ENCODE measurements at places on chromosomes 3 and 15. TPM values are rescaled to one million over a fixed set of nuclear protein-coding genes. Genes with fewer than 3 reads are reported as not detected.

DNA sequence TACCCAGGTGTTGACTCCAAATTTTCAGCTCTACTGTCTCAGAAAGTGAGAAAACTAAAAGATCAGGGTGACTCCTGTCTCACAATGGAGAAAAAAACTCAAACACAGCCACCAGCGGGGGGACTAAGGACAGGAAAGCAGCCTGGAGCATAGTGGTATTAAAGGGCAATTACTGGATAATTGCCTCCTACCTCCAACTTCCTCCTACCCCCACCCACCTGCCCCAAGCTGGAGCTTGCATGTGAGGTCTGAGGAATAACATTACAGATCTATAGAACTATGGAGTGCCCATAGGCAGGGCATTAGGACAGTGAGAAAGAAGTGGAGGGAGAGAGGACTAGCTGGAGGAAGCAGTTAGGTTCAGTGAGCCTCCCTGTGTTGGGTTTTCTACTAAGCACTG lies 2.7 kb upstream of the PCCB start:
- H3K4me1 ChIP-seq, result peaks cover 14% of the 10 kb centered on the region
- no peaks in the 10 kb centered on the region for H3K27me3 ChIP-seq
- no peak overlapping the region for H3K27ac ChIP-seq
- no peak for DNase-seq
- no peaks in the 10 kb centered on the region for H3K36me3 ChIP-seq

GRCh38 chr3:120244834-120245225 lies 40.2 kb downstream of the GPR156 start:
- H3K27ac ChIP-seq, result no peak overlapping the region
- DNase-seq, result no peak
- peaks cover 21% of the 10 kb centered on the region for H3K27me3 ChIP-seq
- no peaks in the 10 kb centered on the region for H3K4me1 ChIP-seq
- no peaks in the 10 kb centered on the region for H3K36me3 ChIP-seq

DNA sequence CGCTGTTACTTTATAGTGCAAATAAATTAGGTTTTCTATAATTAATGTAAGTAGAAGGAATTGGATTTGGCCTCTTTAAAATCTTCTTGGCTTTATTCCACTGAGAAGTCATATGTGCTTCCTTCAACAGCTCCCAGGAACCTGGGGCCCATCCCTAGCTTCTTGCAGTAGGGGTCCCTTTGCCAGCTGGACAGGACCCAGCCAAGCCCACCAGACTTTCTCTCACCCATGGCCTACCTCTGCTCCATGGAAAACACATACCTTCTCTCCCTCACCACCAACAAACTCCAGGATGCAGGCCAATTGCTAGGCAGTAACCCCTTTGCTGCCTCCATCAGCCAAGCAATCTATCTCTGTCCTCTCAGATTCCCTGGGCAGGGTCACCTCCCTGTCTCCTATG lies 84.0 kb downstream of the RSL24D1 start:
- H3K27ac ChIP-seq, result no peak overlapping the region
- H3K4me1 ChIP-seq, result no peaks in the 10 kb centered on the region
- H3K27me3 ChIP-seq, result peaks cover 6% of the 10 kb centered on the region
- no peak for DNase-seq
- no peaks in the 10 kb centered on the region for H3K36me3 ChIP-seq

DNA sequence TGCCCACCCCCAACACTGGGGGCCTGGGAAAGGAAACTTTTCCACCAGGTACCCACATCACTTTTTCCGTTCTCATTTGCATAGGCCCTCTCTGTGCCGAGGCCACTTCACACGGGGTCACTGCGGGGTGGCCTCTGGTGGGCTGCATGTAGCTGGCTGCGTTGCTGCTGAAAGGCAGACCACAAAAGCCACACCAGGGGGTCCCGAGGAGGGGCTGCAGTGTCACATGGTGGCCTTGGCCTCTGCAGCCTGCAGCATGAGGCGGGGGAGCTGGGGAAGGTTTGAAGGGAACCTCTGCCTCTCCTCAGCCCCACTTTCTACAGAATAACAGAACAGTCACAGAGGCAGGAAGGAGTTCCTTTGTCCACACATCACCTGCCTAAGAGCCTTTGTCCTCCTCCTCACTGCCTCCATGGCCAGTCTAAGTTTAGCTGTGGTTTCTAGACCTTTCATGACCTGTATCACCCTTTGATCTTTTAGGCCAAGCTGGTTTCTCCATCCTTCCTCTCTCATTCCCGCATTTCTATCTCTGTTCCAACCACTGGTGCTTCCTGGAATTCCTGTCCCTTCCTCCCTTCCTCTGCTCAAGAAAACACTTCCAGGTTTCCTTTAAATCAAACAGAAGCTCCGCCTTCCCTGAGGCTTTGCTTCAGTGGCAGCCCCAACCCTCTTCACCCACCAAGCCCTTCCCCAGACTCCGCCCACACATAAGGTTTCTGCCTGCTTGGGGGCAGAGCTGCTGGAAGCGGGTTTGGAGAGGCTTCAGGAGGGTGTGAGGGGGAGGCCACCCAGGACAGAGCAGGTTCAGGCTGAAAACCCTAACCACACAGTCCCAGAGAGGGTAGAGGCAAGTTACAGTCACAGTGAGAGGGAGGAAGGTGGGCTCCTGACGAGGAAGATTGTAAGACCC lies 150.7 kb upstream of the TLE3 start:
- no peak overlapping the region for H3K27ac ChIP-seq
- H3K4me1 ChIP-seq, result peaks cover 54% of the 10 kb centered on the region
- H3K27me3 ChIP-seq, result no peaks in the 10 kb centered on the region

GRCh38 chr15:31274496-31275330 lies 51.9 kb upstream of the KLF13 start:
- no peaks in the 10 kb centered on the region for H3K36me3 ChIP-seq
- no peaks in the 10 kb centered on the region for H3K27me3 ChIP-seq
- no peak overlapping the region for H3K27ac ChIP-seq
- H3K4me3 ChIP-seq, result no peak overlapping the region

- H3K27me3 ChIP-seq, result peaks cover 42% of the 10 kb centered on the region
- no peaks in the 10 kb centered on the region for H3K36me3 ChIP-seq
- no peaks in the 10 kb centered on the region for H3K4me1 ChIP-seq
- H3K27ac ChIP-seq, result no peak overlapping the region
- H3K4me3 ChIP-seq, result no peak overlapping the region
Measured at GRCh38 chr15:55721554-55722185, 21.3 kb downstream of the PRTG start.

DNA sequence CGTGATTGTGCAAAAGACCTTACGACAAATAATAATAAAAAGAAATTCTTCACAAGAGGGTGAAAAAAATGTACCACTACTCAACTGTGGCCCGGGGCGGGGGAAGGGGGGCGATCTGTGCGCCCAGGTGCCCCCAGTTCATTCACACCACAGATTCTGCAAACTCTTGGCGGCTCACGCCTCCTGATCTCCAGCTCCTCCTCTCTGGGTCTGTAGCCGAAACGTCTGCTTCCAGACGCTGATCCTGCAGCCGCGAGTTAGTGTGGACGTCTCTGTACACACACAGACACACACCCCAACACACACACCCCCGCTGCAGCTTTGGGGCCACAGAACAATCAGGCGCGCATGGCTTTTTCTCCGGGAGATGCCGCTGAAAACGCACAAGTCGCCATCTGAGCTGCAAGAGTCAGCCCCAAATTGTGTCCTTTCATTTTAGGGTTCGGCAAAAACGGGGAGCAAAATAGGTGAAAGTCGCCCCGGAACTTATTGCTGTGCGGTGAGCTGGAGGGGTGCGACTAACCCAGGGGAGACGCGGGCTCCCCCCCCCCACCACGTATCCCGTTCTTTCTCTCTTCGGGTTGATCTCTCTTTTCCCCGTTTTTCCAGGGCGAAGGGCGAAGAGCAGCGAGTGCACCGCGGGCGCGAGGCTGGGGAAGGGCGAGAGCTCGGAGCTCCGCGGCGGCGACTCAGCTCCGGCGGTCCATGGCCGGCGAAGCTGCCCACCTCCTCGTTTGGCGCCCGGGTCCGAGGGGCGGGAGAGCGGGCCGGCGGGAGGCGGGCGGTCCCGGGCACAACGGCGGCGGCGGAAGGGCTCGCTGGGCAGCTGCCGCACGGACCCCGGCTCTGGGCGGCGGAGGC lies 505 bp upstream of the WNT5A start:
- no peaks in the 10 kb centered on the region for H3K36me3 ChIP-seq
- peaks cover 20% of the 10 kb centered on the region for H3K4me1 ChIP-seq
- peaks cover 86% of the 10 kb centered on the region for H3K27me3 ChIP-seq
- H3K27ac ChIP-seq, result no peak overlapping the region

DNA sequence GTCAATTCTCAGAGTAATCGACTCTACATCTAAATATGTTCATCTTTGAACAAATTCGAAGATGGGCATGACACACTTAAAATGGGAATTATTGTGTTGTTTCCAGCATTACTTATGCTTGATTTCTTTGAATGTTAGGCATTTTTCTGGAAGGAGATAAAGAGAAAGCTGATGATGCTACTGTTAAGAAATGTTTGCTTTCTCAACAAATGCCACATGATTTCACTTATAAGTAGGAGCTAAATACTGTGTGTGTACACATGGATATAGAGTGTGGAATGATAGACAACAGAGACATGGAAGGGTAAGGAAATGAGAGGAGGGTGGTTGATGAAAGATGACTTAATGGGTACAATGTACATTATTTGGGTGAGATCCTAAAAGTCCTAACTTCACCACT lies 400.9 kb downstream of the TBL1XR1 start:
- H3K4me1 ChIP-seq, result no peaks in the 10 kb centered on the region
- H3K27me3 ChIP-seq, result peaks cover 7% of the 10 kb centered on the region
- no peak overlapping the region for H3K4me3 ChIP-seq
- no peaks in the 10 kb centered on the region for H3K36me3 ChIP-seq
- H3K27ac ChIP-seq, result no peak overlapping the region

DNA sequence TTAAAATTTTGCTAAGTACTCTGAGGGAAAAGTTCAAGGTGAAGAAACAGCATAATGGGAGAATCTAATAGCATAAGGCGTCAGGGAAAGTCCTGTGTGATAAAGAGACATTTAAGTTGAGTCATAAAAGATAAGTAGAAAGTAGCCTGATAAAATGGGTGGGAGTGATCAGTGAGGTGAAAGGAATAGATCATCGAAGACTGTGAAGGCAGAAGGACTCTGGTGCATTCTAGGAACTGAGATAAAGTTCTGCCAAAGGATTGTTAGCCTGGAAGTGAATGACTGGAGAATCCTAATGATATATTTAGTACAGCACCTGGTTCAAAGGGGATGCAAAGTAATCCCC lies 149.9 kb downstream of the CFAP20DC start:
- H3K4me1 ChIP-seq, result peaks cover 18% of the 10 kb centered on the region
- peak overlapping the region; percentile 14 for H3K4me3 ChIP-seq

DNA sequence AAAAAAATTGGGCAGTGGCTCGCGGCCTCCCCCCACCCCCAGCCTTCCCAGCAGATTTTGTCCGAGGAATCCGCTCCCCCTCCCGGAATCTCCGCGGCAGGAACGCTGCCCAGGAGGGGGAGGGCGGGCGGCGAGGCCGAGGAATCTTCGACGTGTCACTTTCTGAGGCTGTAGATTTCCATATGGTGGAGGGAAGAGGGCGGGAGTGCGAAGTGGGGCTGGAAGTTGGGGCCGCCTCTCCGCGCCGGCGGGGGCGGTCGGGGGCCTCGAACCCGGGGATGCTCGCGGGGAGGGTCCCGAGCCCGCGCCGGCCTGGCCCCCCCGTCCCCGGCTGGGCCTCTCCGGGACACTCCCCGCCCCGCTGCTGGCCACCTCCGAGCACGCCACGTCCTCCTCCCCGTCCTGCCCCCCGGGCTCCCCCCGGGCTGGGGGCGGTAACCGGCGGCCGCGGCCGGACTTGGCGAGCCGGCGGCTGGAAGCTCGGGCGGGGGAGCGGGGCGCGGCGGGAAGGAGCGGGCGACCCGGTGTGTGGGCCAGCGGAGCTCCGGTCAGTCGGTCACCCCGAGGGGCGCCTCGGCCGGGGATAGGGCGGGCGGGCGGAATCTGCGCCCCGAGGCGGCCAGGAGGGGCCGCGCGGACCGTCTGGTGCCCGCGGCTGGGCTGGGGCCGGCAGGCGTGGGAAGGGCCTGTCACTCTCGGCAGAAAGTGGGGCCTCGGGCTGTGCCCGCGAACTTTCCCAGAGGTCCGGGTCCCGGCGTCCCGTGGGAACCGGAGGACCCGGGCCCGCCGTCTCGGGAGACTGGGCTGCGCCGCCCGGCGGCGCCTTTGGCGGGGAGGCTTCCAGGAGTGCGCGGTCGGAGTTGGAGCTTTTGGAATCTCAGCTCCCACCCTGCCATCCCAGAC lies 951 bp downstream of the FNDC3B start:
- peak overlapping the region; percentile 73 for H3K27ac ChIP-seq
- peak; percentile 49 for DNase-seq
- peak overlapping the region; percentile 90 for H3K4me3 ChIP-seq

DNA sequence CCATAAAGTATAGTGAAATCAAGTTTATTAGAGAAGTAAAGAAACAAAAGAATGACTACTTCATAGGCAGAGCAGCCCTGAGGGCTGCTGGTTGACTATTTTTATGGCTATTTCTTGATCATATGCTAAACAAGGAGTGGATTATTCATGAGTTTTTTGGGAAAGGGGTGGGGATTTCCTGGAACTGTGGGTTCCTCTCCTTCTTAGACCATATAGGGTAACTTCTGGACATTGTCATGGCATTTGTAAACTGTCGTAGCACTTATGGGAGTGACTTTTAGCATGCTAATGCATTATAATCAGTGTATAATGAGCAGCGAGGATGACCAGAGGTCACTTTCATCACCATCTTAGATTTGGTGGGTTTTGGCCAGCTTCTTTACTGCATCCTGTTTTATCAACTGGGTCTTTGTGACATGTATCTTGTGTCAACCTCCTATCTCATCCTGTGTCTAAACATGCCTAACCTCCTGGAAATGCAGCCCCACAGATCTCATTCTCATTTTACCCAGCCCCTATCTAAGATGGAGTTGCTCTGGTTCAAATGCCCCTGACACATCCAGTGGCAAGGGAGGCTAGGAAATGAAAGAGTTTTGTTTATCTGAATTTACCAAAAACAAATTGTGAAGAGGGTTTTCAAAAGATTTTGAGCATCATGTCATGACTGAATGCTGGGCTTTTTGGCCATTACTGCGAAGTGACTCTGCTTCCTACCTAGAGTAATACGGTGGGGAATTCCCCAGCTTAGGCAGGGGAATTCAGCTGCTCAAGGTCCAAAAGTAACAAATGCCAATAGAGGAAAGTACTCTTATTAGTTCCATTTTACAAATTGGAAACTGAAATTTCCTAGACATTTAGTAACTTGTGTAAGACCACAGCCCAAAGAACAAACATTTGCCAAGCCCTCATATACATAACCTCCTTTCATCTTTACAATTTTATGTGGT lies 6.2 kb upstream of the SPSB4 start:
- H3K27me3 ChIP-seq, result peaks cover 49% of the 10 kb centered on the region
- H3K36me3 ChIP-seq, result no peaks in the 10 kb centered on the region
- no peak for DNase-seq
- no peak overlapping the region for H3K4me3 ChIP-seq

- H3K4me3 ChIP-seq, result no peak overlapping the region
- H3K27me3 ChIP-seq, result no peaks in the 10 kb centered on the region
- no peak overlapping the region for H3K27ac ChIP-seq
- no peaks in the 10 kb centered on the region for H3K4me1 ChIP-seq
Measured at GRCh38 chr3:119146578-119147375, 812 bp downstream of the TEX55 start.

Gene SLC2A2
- not detected for total RNA-seq

Gene SMAD6
- 0.04 TPM for total RNA-seq

Gene APOD
- not detected for total RNA-seq

Gene USP19
- total RNA-seq, result 55.5 TPM

Gene ASB14
- not detected for total RNA-seq

Gene COPG1
- total RNA-seq, result 132 TPM

Gene RAB11A
- total RNA-seq, result 129 TPM

Gene CFAP100
- total RNA-seq, result not detected

Measured in activated naive CD8-positive, alpha-beta T cell treated with anti-CD3 and anti-CD28 coated beads for 36 hours (primary cell).